Suppressor macrophage (primary cell): ENCODE measurements at places on chromosomes 5 and 9.
A peak's percentile ranks its signal among the peaks of the same experiment; 100 is the strongest.

GRCh38 chr9:131263701-131264100 lies 12.6 kb downstream of the FAM78A start:
- no peak for DNase-seq

GRCh38 chr5:181184845-181185216 lies 20.2 kb downstream of the TRIM7 start:
- no peak for DNase-seq

DNA sequence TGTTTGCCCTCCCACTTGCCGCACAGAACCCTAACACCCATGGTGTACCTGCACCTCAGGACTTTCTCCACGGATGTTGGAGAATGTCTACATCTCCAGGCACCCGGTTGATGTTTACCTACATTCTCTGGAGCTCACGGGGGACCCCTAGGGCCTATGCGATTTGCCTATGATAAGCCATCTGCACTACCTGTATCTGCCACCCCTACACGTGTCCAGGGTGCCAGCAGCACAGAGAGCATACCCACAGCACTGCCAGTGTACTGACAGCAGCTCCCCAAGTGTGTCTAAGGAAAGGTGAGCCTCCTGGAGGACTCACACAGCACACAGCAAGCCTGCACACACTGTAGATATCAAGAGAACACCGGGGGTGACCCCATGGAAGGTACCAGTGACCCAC lies 31.3 kb upstream of the LMX1B start:
- DNase-seq, result no peak

GRCh38 chr5:123422433-123423277 lies 548 bp downstream of the CEP120 start:
- DNase-seq, result peak; percentile 20

GRCh38 chr5:52999344-52999949 lies 10.3 kb downstream of the ITGA2 start:
- DNase-seq, result no peak

DNA sequence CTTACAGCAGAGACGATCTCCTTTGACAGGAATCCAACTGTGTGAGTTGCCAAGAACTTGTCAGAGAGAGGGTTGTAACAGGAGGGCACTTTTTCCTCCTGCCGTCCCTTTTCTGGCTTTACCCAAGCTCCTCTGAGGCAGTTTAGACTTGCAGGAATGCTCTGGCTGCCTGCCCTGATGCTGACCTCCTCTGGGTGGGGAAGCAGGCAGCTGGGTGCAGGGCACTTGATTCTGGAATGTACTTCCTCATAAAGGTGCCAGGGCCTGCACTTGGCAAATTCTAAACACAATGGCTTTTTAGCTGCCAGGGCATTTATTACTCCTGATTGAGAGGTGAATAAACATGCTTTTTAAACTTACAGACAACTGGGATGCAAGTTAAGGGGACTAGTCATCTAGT lies 190.4 kb downstream of the EPB41L4A start:
- no peak for DNase-seq

DNA sequence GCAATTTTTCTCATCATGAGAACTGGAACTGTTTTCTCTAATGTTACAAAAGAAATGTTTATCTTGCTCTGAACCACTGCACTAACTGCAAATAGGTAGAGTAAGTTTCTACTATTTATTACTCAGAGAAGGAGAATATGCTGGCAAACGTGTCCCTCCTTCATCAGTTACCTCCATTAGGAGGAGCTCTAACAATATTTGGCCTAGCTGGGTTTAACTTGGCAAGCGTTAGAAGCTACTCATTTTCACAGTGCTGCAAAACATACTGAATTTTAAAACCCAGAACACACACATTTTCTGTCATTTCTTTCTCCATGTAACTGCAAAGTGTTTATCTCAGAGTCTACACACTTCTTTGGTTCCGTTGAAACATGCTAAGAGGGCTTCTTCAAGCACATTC lies 101.0 kb upstream of the GABRG2 start:
- peak; percentile 17 for DNase-seq

GRCh38 chr9:136907011-136907914 lies 20.9 kb downstream of the TRAF2 start:
- DNase-seq, result no peak

DNA sequence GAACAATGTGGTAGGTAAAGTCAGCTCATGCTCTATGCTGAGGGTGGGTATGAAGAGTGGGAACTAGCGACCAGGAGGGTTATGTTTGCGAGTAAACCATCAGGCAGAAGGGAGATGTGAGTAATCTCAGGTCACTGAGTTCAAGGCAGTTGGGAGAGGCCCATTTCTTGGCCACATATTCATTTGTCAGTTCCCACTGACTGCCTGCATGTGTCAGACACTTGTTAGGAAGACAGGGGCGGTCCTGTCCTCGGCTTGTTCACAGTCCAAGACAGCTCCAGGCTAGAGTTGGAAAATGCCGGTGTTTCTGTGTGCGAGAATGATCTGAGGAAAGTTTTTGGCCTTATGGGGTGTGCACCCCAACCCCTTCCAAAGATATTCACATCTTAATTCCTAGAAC lies 48.6 kb upstream of the GDNF start:
- DNase-seq, result no peak

DNA sequence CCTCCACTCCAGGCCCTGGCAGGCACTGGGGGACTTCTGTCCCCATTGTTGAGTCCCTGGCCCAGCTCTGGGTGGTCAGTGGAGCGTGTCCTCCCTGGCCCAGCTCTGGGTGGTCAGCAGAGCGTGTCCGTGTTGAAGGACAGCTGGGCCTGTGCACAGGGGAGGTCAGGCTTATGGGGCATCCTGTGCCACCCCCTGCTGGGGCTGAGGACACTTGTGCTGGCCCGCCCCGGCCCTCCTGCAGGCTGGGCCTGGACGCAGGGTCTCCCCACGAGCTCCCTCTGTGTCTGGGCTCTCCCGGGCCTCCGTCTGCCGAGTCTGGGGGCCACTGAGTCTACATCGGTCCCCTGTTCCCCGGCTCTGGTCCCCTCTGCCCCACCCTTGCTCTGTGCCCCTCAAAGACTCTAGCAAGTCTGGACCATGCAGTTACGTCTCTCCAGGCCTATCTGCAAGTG lies 11.5 kb upstream of the CLIC3 start:
- no peak for DNase-seq

GRCh38 chr5:130545291-130545690 lies 619.8 kb downstream of the HINT1 start:
- no peak for DNase-seq

DNA sequence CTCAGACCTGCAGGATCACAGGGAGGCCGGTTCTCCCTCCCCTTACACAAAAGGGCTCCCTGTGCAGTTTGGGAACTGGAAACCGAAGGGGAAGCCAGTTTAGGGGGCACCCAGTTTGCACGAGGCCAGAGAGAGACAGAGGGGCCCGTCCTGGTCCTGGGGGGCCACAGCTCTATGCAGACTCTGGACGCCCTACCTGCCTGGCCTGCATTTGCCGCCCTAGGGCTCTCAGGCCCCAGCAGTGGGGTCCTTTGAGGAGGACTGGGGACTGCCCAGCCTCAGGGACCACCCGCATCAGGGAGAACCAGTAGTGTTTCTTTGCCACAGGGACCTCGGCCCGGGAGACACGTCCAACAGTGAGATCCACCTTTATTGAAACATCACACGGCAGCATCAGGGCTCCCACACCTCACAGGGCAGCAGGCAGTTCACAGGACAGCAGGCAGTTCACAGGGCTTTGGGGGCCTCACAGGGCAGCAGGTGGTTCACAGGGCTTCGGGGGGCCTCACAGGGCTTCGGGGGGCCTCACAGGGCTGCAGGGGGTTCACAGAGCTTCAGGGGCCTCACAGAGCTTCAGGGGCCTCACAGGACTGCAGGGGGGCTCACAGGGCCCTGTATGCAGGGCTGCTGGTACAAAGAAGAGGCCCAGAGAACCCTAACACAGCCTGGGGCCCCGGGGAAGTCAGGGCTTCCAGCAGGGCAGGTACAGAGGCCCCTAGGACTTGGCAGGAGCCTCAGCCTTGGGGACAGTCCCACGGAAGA lies 648 bp upstream of the NSMF start:
- no peak for DNase-seq

- DNase-seq, result no peak
Measured at GRCh38 chr9:133597316-133597957, 11.8 kb downstream of the FAM163B start.

GRCh38 chr5:135433681-135434426 lies 13.3 kb downstream of the DCANP1 start:
- DNase-seq, result peak; percentile 78

DNA sequence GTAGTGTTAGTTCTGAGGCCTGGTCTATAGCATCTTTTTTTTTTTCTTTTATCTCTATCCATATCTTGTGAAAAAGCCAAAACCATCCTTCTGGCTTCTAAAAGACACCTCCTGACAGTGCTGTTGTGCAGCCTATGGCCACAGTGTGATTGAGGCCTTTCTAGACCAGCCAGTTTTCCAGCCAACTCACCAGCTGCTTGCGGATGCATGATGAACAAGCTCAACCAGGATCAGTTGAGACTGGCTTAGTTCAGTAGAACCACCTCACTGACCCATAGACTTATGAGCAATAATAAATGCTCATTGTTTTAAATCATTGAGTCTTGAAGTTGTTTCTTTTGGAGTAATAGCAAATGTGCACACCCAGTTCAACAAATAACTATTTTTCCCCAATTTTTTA lies 296.9 kb downstream of the FAM170A start:
- DNase-seq, result no peak

DNA sequence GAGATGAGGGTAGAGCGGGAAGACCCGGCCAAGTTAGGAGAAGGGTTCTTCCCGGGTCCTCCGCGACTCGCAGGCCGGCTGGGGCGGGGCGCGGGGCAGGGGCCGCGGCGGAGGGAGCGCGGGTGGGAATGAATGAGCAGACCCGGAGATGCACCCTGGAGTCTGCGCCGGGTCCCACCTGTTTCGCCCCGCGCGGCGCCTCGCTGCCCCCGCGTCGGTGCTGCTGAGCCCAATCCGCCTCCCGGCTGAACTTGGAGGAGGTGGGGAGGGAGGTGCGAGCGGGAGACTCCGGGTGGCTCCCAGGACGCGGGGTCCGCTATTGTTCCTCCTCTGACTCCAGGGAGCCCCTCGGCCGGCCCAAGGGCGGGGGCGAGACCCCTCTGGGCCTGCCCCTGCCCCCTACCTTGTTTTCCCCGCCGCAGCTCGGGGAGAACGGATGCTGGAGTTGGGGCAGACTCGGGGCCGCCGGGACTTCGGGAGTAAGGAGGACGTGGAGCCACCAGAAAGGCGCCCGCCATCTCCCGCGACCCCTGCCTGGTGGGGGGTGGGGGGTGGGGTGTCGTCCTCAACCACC lies 659 bp downstream of the RAI14 start:
- DNase-seq, result peak; percentile 9

DNA sequence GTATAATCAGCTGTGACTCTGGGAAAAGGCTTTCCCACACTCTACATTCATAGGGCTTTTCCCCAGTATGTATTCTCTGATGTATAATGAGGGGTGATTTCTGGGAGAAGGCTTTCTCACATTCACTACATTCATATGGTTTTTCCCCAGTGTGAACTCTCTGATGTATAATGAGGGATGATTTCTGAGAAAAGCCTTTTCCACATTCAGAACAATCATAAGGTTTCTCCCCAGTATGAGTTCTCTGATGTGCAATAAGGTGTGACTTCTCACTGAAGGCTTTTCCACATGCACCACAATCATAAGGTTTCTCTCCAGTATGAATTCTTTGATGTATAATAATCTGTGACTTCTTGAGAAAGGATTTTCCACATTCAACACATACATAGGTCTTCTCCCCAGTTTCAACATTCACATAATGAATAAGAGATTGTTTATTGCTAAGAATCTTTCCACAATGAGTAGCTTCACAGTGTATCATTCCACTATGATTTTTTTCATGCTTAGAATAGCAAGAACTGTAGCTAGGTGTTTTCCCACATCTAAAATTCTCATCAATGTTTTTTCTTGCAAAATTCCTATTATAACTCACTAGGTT lies 26.7 kb upstream of the ZNF300 start:
- no peak for DNase-seq

DNA sequence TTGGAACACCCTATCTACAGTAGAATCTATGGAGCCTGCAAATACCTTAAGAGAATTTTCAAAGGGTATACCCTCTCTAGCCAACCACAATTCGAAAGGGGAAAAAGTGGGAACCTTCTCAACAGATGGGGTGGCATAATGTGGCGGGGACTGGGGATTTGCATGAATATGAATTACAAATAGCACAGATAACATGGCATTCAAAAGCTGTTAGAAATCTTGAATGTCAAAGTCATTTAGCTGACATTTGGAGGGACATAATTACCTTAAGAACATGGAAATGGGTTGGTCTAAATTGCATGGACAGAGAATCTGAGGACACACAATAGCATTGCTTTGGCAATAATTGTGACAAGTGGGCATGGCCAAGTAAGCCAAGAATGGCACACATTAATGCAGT lies 23.2 kb upstream of the TYRP1 start:
- no peak for DNase-seq

DNA sequence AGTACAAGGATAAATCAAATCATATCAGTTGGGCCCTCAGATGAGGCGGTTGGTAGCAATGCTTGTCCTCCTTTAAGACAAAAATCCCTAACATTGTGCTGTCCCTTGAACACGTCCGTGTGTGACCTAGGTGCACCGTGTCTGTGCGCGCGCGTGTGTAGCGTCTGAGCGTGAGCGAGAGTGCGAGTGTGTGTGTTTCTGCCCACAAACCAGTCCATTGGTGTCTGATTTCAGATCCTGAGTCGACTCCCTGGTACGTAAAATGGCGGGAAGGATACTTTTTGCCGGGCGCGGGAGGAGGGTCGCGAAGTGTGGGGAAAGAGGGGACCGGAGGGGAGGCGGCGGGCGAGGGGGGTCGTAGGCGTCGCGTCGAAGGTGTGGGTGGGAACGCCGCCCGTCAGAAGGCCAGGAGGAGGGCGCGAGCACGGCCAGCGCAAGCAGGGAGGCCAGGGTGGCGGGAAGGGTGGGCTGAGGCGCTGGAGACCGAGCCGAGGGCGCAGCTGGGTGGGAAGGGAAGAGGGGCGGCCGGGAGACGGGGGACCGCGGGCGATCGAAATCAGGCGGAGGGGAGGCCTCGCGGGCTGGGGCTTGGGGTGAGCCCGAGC lies 8.9 kb downstream of the OTP start:
- DNase-seq, result no peak

- DNase-seq, result no peak
Measured at GRCh38 chr5:180399401-180400215, 46.5 kb upstream of the GFPT2 start.

GRCh38 chr5:166963596-166963995 lies 1327.8 kb upstream of the WWC1 start:
- DNase-seq, result no peak

DNA sequence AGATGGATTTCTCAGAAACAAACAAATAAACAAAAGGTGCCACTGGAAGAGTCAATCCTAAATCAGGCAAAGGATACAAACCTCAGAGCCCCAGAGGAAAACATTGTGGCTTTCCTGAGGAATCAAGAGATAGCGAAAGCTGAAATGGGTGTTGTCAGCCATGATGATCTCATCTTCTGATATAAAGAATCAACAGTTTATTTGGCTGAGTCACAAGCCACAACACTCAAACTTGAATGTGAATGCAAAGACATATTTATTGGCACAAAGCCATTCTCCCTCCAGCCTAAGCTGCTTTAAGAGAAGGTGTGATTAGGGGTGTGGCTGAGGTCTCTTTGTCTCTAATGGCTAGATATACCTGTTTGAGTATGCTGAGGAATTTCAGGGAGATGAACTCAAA lies 73.3 kb upstream of the NREP start:
- DNase-seq, result no peak
